Pancreas (tissue), 10 donors: ENCODE measurements at places on chromosomes 16 and 17.

- DNase-seq, result no peak
Observed at GRCh38 chr17:62186841-62187240, 121.8 kb upstream of the MED13 start.

DNA sequence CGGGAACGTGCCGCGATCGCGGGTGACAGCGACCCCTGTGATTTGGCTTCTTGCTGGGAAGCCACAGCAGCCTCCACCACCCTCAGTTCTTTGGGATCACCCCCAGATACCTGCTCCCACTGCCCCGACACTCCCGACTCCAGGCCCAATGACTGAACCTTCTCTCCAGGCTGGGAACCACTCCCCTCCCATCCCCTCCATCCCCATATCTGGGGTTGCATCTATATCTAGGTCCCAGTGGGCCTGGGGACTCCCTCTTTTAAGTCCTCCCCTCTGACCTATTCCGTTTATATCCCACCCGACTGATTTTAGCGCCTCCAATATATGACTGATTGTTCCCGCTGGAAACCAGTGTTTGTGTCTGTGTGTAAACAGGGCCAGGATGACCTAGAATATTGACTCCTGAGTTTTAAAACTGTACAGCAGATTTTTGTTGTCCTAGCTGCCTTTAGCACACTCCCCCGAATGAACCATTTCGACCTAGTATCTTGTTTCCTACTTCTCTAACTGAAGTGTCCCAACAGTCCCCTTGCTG, 667 bp downstream of the PSMD3 start:
- no peak for DNase-seq

DNA sequence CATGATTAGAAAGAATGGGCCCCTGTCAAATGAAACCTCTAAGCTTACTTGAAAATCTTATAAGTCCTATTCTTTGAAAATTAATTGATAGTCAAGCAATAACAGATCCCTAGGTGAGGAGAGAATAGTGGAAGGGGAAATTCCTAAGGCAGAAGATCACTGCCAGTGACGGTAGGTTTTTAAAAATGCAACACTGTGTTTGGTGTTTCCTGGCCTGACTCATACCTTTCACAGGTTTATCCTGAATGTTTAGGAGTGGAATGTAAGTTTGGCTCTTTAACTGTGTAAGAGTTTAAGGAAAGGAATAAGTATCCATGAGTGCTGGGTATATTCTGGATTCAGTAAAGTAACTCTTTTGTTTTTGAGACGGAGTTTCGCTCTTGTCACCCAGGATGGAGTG, 23.8 kb downstream of the HAPSTR1 start:
- DNase-seq, result no peak

- no peak for DNase-seq
Observed at GRCh38 chr17:81582749-81583148, 30.6 kb upstream of the FAAP100 start.

GRCh38 chr17:59361916-59362810, 30.7 kb downstream of the YPEL2 start:
- DNase-seq, result no peak

DNA sequence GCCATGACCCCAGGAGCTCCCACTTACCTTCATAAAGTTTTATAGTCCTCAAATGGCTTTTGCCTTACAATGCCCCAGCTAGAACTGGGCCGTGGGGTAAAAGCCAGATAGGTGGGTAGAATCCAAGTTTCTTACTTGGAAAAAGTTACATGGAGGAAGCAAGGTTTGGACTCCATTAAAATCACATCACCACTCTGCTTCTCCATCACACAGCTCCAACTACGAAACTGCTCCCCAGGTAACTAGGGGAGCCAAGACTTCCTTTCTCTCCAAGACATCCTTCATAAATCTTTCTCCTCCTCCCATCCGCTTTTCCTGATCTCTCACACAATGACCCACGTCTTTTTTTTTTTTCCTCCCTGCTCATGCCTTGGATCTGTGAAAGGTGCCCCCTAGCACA, 130.8 kb upstream of the RCVRN start:
- no peak for DNase-seq

DNA sequence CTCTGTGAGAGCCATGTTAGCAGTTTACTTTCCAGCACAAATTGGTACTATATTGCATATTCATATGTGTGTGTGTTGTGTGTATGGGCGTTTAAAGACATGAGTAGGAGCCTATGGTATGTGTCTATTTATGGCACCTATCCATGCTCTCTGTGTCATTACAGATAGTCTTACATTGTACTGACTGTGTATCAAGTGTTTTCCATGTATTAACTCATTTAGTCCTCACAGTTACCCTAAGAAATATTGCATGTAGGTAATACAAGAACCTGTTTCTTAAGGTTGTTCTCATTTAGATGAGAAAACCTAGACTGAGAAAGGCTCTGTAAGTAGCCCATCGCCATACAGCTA, 1.6 kb downstream of the ALG1 start:
- DNase-seq, result no peak

DNA sequence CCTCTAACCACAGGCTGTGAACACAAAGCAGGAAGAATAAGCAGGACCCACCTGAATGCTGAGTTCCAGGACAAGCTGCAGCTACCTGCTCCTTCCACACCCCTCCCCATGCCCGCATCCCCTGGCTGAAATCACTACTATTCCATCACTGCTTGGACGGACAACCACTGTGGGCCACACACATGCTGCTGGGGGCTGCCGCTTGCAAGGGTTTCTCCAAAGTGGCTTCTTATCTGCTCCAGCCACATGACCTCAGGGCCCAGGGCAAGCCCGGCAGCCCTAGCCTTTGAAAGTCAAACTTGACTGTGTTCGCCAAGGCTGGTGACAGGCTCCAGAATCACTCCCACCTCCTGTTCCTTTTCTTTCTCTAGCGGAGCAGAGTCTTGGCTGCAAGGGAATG, 18.4 kb downstream of the FA2H start:
- DNase-seq, result no peak

DNA sequence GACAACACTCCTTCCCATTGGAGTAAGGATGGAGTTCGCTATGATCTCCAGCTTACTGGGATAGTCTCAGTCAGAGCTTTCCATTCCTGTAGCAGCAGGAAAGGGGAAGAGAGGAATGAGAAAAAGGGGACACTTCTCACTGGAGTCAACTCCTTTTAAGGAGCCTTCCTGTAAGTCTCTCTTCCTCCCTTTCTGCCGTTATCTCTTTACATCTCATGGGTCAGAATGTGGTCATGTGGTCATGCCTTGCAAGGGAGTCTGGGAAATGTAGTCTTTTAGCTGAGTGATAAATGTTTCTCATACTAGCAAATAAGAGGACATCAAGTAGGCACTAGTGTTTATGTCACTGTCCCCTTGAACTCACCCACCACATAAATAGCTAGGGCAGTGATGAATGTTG, 227.3 kb downstream of the HAPSTR1 start:
- DNase-seq, result no peak

DNA sequence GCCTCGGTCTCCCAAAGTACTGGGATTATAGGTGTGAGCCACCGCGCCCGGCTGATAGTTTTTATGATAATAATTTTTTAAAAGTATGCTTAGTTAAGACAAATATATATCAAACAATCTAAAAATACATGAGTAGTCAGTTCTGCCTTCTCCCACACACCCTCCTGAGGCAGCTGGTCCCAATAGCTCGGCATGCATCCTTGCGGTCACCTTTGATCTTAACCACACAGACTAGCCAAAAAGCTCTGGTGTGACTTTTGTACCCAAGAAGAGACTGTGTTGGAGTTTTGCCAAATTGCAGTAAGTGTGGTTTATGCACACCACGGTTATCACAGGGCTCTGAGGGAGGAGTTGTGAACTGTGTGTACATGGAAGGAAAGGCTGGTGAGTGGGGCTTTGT, 25.6 kb downstream of the ATP6V0A1 start:
- no peak for DNase-seq

DNA sequence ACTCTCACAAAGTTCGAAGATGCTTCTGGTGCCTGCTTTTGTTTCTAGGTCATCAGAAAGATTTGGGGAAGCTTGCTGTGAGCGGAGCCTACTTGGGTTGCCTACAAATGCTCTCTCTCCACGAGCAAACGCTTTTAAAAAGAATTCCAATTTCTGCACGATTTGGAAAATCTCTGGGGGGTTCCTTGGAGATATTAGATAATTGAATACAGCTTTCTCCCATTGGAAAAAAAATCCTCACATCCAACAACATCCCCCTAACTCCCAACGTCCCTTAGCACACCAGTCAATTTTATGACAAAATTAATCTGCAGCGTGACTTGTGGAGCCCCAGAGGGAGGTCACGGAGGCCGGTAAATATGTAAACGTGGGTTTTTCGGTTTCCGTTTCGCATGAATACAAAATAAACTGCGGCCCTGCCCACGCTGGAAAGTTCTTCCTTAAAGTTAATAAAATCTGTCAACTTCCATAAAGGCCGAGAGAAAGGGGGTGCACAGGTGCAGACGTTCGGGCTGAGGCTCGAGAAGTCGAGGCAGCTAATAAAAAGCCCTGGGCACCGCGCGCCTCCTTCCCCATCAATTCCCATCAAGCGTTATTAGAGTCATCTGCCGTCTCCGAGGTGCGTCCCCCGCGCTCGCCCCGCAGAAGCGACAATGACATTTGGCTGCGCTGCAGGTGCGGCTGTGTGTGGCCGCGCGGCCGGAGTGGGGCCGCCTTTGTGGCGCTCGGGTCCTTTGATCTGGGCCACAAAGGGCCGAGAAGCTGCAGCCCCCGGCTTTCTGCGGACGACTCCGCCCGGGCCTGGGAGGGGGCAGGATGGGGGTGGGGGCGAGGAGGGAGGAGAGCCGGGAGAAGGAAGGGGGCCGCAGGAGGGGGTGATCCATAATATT, 37.6 kb downstream of the SALL1 start:
- DNase-seq, result no peak

DNA sequence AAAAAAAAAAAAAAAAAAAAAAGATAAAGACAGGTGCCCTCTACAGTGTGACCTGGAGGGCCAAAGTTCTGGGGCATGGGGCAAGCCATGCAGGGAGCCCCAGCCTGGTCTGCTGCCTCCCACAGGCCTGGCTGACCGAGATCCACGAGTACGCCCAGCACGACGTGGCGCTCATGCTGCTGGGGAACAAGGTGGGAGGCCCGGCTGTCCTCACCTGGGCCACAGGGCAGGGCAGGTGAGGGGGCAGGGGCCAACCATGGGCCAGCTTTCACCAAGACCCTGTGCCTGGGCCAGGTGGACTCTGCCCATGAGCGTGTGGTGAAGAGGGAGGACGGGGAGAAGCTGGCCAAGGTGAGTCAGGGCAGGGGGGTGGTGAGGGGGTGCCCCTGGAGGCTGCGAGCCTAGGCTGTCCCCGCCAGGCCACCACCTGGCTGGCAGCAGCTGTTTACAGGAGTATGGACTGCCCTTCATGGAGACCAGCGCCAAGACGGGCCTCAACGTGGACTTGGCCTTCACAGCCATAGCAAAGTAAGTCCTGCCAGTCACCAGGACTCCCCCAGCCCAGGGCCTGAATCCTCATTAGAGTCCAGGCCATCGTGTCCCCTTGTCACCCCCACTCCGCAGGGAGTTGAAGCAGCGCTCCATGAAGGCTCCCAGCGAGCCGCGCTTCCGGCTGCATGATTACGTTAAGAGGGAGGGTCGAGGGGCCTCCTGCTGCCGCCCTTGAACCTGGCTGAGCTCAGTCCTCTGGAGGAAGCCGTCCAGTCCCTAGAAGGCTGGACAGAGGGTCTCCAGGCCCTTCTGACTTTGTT, 2.7 kb upstream of the TRAF7 start:
- DNase-seq, result peak; percentile 87

GRCh38 chr17:17044846-17045561, 2.7 kb downstream of the MPRIP start:
- no peak for DNase-seq

DNA sequence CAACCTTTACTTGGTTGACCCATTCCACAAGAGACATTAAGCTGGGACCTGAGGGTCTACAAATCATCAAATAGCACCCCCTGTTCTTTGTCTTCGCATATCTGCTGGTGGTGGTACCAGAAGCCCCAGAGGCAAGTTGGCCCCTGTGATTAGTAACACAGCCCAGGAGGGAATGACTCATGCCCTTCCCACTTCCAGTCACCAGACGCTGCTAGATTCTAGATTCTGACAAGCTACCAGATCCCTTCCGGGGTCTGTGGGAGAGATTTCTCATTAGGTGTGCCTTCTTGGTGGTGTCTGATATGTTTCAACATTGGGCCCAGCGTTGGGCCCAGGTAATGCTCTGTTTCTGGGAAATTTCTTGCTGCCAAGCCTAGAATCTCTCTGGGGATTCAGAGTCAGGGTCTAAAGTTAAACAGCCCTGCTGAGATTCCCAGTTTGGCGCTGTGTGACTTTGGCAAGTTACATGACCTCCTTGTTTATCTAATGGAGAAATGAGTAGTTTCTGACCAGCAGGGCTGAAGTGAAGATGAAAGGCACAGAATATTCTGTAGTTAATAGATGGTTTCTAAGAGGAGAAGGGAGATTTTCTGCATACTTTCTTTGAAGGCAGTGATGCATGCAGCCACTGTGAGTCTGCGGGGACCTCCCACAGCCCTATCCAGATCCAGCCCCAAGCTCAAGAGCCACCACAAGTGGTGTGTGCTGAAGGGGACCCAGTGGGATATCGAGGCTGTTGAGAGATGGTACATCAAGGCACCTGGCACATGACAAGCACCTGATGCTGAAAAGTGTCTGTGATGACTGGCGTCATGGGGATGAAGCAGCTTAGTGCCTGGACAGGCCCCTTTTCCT, 3.9 kb downstream of the TRPV2 start:
- DNase-seq, result no peak

DNA sequence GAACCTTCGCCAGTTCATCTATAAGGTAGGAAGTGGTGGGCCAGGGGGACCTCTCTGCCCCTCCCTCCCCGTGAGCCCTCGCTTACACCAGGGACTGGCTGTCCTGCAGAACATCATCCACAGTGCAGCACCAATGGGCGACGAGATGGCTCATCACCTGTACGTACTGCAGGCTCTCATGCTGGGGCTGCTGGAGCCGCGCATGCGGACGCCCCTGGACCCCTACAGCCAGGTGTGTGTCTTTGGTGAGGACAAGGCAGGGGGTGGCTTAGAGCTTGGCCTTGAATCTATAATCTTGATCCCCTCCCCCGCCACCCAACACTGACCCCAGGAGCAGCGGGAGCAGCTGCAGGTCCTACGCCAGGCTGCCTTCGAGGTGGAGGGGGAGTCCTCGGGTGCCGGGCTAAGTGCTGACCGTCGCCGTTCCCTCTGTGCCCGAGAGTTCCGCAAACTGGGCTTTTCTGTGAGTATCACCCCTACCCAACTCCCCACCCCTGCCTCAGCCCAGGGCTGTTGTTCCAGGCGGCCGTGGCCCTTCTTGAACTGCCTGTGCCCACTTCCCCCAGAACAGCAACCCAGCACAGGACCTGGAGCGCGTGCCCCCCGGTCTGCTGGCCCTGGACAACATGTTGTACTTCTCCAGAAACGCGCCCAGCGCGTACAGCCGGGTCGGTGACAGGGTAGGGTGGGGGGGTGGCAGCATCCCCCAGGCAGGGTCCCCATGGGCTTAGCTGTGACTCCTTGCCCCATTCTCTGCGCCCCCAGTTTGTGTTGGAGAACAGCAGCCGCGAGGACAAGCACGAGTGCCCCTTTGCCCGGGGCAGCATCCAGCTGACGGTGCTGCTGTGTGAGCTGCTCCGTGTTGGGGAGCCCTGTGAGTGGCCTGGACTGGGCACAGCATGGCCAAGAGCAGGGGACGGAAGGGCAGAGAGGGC, 2.7 kb downstream of the ELMO3 start:
- no peak for DNase-seq
